ENCODE measurements at places on chromosomes 2 and 18.

DNA sequence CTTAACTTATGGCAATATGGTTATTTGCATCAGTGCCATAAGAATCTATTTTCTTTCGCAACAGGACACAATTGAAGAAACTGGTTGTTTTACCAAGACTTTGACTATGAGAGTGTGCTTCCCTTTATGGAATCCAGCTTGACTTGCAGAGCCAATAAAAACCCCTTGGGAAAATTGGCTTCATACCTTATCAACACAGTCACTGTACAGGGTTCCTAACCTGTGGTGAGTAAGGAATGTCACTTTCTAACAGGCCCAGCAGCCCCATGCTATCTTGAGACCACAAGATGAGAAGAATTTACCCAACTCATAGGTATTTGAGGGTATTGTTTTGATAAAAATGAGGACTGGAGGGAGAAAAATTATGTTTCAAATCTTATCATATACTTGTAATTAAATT lies 418.5 kb upstream of the MAP2 start:
- no peak for DNase-seq

DNA sequence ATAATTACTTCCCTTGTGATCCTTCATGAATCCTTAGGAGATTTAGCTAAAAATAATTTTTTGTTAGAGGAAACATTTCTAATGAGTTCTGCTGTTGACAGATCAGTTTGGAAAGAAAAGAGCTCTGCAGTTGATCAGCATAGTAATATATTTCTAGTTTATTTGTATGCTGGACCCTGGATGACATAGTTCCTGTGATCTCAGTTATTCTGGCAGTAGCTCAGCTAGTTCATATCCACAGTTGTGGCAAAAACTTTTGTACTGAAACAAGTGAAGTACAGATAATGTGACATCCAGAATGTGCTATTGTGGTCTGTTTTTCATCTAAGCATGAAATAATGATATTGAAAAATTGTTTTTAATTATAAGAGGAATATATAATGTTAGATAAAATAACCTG lies 33.7 kb downstream of the ABI2 start:
- DNase-seq = no peak

- DNase-seq = no peak
Observed at GRCh38 chr2:101114268-101114783, 36.9 kb downstream of the TBC1D8 start.

GRCh38 chr18:27136208-27136535 lies 48.9 kb downstream of the CHST9 start:
- DNase-seq = no peak

- DNase-seq = no peak
Observed at GRCh38 chr2:218882866-218883366, 2.3 kb downstream of the WNT10A start.
